HCT116 (cell line): ENCODE measurements at places on chromosomes 5 and 9. TPM values are rescaled to one million over a fixed set of nuclear protein-coding genes. Genes with fewer than 3 reads are reported as not detected.

Gene ZNF367
- total RNA-seq = 18.1 TPM

- no peaks in the 10 kb centered on the region for H3K4me1 ChIP-seq
- no peak overlapping the region for H3K27ac ChIP-seq
Measured at GRCh38 chr5:172117977-172118701, 69.9 kb downstream of the STK10 start.

GRCh38 chr9:8823131-8823895 is 1023.7 kb upstream of the DMAC1 start:
- H3K36me3 ChIP-seq = no peaks in the 10 kb centered on the region
- H3K4me1 ChIP-seq = no peaks in the 10 kb centered on the region
- H3K4me3 ChIP-seq = no peak overlapping the region
- no peaks in the 10 kb centered on the region for H3K27me3 ChIP-seq
- DNase-seq = no peak

DNA sequence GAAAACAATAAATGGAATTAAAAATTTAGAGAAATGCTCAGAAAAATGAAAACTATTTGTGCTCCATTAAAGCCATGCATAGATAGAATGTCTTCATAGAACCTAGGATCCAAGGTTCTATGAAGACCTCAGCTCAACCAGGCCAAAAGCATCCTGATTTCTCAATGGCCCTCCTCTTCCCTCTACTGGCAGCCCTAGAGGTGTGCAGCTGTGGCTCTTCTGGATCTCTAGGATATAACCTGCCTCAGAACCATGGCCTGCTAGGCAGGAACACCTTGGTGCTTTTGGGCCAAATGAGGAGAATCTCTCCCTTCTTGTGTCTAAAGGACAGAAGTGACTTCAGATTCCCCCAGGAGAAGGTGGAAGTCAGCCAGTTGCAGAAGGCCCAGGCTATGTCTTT is 15.1 kb downstream of the IFNA1 start:
- H3K27ac ChIP-seq = no peak overlapping the region
- no peaks in the 10 kb centered on the region for H3K4me1 ChIP-seq
- no peaks in the 10 kb centered on the region for H3K36me3 ChIP-seq
- H3K4me3 ChIP-seq = no peak overlapping the region
